ENCODE measurements at places on chromosomes 3 and 15.

DNA sequence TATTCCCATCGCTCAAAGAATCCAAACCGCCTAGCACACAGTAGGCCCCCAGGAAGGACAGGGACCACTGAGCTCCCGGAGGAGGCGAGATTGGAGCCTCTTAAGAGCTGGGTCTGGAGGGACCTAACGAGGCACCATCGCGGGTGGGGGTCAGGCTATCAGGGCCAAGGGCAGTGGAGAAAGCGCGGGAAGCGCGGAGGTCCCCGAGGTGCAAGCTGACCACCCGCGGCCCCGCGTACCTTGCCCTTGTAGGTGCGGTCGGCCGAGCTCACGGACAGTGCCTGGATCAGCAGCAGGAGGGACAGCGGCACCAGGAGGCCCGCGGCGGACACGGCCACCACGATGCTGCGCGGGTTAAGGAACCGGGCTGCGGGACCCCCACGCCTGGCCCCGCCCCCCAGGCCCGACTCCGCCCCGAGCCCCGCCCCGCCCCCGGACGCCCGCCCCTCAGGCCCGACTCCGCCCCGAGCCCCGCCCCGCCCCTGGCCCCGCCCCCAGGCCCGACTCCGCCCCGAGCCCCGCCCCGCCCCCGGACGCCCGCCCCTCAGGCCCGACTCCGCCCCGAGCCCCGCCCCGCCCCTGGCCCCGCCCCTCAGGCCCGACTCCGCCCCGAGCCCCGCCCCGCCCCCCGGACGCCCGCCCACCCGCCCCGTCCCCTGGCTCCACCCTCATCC, 3.9 kb downstream of the ZDHHC19 start:
- DNase-seq: no peak

- no peak for DNase-seq
Observed at GRCh38 chr3:111932946-111933345, 45.9 kb upstream of the ABHD10 start.

DNA sequence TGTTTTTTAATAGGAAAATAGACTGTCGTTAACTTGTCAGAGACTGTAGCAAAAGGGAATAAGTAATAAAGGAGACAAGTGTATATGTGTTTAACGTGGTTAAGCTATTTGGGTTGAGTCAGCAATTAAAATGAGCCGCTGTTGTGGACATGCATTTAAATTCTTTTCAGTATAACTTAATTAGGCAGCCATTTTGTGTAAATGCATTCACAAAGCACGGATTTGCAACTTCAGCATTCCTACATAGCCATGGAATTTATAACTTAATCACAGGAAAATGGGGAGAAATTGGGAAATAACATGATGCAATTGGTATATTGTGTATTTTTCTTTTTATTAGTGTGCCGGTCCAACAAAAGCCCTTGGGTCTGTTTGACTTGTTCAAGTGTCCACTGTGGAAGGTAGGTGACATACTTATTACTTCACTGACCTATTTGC, 27.9 kb downstream of the USP3 start:
- no peak for DNase-seq

GRCh38 chr15:57273402-57273801, 102.9 kb upstream of the CGNL1 start:
- no peak for DNase-seq

- DNase-seq: no peak
Observed at GRCh38 chr15:63362196-63362595, 19.4 kb downstream of the CA12 start.

- no peak for DNase-seq
Observed at GRCh38 chr3:171804618-171805389, 5.5 kb downstream of the PLD1 start.

DNA sequence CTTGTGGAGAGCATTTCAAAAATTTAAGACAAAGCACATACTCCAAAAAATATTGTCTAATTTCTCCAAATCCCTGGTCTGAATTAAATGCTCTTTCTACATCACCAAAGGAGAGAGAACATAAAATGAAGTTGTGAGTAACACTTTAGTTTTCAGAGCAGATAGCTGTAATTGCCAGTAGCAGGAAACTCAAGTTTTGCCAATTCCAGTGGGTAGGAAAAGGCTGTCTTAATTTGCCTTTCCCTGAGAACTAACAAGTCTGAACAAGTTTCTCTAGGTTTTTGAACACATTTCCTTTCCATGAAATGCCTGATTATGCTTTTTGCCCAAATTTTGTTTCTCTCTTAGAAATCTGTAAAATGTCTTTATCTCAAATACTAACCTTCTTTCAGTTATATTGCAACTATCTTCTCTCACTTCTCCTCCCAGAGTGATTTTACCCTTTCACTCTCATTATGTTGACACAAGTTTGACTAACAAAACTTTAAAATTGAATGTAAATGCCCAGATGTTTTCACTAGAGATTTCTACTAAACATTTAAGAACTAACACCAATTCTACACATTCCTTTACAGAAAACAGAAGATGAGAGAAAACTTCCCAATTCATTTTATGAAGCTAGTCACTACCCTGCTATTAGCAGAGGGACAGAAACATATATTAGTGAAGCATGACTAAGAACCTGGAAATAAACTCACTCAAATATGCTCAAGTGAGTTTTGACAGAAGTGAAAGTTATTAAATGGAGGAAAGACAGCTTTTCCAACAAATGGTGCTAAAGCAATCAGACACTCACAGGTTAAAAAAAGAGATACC, 38.4 kb downstream of the RFX7 start:
- DNase-seq: no peak

DNA sequence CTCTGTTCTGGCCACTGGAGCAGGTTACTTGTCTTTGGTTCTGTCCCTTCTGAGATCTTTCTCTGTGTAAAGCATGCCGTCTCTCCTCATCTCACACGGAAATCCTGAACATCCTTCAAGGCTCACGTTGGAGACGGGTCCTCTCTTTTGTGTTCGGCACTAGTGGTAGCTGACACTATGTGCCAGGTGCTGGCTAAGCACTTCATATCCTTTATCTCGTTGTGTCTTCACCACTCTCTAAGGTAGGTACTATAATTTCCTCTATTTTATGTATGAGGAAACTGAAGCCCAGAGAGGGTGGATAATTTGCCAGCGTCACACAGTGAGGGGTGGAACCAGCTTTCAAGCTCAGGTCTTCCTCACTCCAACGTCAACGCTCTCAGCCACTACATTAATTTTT, 1.2 kb downstream of the IFT122 start:
- DNase-seq: peak; percentile 7

- DNase-seq: no peak
Observed at GRCh38 chr3:33360136-33360825, 79.9 kb downstream of the UBP1 start.

DNA sequence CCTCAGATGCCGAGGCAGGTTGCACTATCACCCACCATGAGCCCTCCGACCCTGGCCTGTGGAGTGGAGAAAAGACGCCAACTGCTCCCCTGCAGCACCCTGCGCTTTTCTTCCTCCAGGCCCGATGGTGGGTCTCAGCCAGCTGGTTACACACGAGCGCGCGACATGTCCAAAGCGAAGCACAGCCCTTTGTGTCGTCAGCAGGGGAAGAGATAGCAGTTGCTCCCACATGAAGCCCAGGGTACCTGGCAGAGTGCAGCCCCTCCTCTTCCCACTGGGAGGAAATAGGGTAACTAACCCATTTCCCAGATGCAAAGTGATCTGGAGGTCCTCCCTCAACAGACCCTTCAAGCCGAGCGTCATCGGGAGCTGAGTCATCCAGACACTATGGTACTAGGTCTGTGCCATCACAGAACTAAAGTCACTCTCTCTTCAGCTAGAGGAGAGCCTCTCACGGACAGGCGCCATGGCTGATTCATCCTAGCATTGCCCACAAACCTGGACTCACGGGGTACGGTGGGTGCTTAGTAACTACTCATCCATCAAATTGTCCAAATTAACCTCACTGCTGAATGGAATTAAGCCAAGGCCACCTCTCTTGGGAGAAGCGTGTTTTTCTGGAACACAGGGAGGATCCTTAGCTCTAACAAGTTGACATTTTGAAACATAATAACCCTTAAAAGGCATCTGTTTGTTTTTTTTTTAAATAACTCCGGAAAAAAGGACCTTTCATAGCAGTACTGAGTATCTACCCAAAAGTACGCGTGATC, 45.2 kb upstream of the BDH1 start:
- DNase-seq: no peak

- DNase-seq: no peak
Observed at GRCh38 chr3:105512061-105512460, 145.4 kb downstream of the ALCAM start.

DNA sequence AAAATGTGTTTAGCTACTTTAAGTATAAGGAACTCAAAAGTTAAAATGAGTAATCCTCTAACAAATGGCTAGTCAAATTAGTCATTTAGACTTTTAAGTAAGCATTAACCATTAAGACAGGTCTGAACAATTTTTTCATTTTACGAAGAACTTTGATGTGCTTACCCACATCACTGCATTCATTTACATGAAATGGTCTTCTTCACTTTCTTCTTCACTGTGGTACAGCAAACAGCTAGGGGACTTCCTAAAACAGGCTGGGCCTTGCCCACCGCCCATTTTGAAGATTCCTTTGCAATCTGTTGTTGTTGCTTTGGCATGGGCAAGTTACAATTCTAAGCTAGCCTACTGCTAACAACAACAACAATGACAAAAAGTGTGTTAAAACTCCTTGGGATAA, 67.4 kb downstream of the CBLB start:
- DNase-seq: peak; percentile 47

DNA sequence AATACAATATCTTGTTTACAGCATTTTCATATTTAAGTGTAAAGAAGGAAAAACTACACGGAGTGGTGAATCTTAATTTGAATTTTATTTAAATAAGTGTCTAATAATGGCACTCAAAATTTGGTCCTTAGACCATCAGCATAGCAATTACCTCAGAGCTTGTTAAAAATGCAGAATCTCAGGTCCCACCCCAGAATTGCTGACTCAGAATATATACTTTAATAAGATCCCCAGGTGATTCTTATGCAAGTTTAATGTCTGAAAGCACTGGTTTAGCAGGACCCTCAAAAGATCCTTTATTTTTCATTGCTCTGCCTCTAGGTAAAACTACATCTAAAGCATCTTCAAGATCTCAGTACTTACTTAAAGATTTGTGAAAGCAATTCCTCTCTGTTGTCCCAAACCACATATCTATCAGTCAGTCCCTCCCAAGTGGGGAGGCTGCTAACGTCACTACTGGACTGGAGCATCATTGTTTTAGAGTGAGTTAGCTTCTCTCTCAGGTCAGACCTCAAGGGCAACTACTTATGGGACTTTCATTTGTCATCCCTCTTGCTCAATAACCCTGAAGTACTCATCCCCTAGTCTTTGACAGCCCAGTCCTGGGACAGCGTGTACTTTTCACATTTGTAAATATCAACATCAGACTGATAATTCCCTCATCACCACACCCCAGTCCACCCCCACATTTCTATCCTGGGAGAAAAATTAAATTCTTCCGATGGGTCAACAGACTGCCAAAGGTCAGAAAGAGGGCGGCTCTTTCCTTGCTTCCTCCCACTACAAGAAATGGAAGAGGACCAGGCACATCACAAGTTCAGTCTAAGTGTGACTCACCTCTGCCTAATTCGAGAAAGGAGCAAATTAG, 76.7 kb downstream of the CBLB start:
- DNase-seq: no peak

DNA sequence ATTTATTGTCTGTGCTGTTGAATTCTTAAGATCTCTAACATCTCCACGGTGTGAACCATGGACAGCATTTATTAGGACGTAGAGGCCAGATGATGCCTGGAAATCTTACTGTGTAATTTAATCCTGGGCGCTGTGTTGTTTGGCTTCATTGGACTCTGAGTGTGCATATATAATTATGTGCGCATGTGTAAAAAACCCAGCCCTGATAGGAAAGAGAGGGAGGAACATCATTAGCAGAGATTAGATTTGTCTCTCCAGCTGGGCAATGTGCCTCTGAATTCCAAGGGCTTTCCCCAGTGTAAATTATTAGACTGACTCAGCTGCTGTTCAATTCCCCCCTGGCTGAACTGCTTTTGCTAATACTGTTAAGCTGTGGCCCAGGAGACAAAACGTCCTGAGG, 39.6 kb downstream of the MAP3K13 start:
- DNase-seq: no peak

DNA sequence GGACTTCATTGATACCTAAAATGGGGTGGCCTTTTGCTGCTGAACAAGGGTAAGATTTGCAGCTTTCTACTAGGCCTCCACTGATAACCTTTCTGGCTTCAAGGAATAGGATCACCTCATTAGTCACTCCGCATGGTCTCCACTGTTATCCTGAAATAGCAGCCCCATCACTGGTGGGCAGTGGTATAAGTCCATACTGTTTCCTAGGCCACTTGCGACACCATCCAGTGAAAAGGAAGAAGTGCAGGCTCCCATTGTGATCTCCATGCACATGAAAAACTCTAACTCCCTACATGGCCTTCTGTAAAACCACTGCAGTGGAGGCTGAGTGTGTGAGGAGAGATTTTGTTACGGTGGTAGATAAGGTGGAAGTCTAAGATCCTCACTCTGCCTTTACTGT, 1455.9 kb downstream of the SI start:
- DNase-seq: no peak
